ENCODE measurements at places on chromosomes 6 and 20. TPM values are rescaled to one million over a fixed set of nuclear protein-coding genes. Genes with fewer than 3 reads are reported as not detected.
A peak's percentile ranks its signal among the peaks of the same experiment; 100 is the strongest.

GRCh38 chr20:25076731-25077609, 5.0 kb downstream of the VSX1 start:
- DNase-seq = peak; percentile 24

GRCh38 chr20:10076126-10077080, 41.6 kb downstream of the ANKEF1 start:
- DNase-seq = no peak

GRCh38 chr6:23027281-23027680, 457.9 kb downstream of the HDGFL1 start:
- DNase-seq = peak; percentile 12

- DNase-seq = no peak
These were observed 158.1 kb upstream of the PROKR2 start for GRCh38 chr20:5474646-5475550.

GRCh38 chr6:46935687-46936086, 13.9 kb upstream of the ADGRF5 start:
- no peak for DNase-seq

DNA sequence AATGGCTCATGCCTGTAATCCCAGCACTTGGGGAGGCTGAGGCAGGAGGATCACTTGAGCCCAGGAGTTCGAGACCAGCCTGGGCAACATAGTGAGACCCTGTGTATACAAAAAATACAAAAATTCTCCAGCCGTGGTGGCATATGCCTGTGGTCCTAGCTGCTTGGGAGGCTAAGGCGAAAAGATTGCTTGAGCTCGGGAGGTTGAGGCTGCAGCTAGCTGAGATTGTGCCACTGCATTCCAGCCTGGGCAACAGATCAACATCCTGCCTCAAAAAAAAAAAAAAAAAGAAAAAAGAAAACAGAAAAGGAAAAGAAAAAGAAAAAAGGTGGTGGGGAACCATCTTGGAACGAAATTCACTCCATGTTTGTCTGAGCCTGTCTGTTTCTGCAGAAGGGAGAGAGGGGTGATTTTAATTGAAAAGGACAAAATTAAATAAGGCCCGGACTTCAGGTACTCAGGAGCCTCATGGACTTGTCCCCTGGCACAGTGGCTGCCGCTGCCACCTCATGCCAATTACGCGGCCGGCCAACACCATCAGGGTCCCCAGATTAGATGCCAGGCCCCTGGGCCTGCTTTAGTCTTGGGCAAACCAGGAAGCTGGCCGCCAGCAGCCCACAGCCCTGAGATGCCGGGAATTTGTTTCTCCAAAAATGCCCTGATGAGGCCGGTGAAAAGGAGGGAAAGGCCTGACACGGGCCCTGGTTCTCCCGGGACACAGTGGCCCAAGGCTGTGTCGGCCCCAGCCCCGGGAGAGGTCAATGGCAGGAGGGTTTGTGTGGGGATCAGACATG, 37.8 kb upstream of the STX16 start:
- DNase-seq = no peak

DNA sequence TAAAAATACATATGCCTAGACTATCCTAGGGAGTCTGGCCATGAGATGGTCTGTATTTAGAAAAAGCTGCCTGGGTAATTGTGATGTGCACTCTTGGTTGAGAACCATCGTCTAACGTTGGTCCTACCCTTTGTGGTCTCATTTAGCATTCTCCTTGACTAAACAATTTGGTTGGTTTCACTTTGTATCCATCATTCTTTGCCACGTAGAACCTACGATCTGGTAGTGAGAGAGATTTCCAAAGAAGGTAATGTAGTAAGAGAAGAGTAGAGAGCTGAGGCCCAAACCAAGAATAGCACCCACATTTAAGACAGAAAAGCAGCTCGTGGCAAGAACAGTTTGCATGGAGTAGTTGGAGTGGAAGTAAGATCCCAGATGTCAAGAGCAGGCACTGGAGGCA, 219.8 kb downstream of the TMEM200A start:
- DNase-seq = no peak

DNA sequence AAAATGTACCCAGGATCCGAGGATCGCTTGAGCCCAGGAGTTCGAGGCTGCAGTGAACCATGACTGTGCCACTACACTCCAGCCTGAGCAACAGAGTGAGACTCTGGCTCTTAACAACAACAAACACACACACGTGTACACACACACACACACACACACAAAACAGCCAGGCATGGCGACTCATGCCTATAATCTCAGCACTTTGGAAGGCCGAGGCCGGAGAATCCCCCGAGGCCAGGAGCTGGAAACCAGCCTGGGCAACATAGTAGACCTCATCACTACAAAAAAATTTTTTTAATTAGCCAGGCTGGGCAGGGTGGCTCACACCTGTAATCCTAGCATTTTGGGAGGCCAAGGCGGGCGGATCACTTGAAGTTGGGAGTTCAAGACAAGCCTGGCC, 23.3 kb upstream of the ARFGEF2 start:
- DNase-seq = no peak

GRCh38 chr6:96015518-96016333, at the start of gene FUT9:
TSS of gene FUT9 (plus strand) at chr6:96015974. CDS start at chr6:96203156, 187,182 bp downstream.
- DNase-seq = peak; percentile 1

GRCh38 chr6:47437592-47437991, 40.0 kb upstream of the CD2AP start:
- no peak for DNase-seq

CYP24A1 gene
- polyA plus RNA-seq = not detected

B3GAT2 gene
- 2.4 TPM for polyA plus RNA-seq

CDH4 gene
- 1.7 TPM for polyA plus RNA-seq

TMEM14C gene
- 144 TPM for polyA plus RNA-seq

RNASET2 gene
- polyA plus RNA-seq = 70.2 TPM
